ENCODE measurements at places on chromosomes 16 and 17. TPM values are rescaled to one million over a fixed set of nuclear protein-coding genes. Genes with fewer than 3 reads are reported as not detected.
A peak's percentile ranks its signal among the peaks of the same experiment; 100 is the strongest.

Gene EME2
- 7.2 TPM for polyA plus RNA-seq

Gene ZNF624
- polyA plus RNA-seq: 6.4 TPM

Gene LITAFD
- polyA plus RNA-seq: not detected

Gene C16orf89
- polyA plus RNA-seq: 1.3 TPM

Gene ADAP2
- polyA plus RNA-seq: 10.1 TPM

Gene OXLD1
- 12.0 TPM for polyA plus RNA-seq

Gene FNDC8
- polyA plus RNA-seq: not detected

Gene KCNG4
- polyA plus RNA-seq: 0.06 TPM

DNA sequence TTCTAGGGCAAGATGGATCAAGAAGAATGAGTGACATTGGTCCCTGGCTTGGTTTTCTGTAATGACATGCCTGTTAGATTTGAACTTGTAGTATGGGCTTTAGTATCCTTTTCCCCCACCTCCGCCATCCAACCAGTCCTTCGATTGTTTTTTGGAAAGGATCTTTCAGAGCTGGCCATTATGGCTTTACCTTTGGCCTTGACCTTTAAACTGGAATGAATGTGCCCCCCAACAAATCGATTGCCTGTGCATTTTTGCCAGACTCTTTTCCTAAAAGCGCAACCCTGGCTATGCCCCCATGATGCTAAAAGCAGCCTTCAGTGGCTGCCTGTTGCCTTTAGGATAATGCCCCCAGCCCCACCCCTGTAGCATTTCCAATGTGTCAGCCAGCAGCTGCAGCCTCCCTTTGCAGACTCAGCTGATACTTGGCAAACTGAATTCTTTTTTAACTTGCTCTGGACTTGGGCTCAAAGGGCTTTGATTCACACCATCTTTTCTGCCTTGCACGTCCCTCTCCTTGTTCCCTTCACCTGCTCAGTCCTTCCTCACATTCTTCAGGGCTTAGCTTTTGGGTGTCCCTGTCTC is 4.0 kb downstream of the GPRC5C start:
- no peak for DNase-seq

DNA sequence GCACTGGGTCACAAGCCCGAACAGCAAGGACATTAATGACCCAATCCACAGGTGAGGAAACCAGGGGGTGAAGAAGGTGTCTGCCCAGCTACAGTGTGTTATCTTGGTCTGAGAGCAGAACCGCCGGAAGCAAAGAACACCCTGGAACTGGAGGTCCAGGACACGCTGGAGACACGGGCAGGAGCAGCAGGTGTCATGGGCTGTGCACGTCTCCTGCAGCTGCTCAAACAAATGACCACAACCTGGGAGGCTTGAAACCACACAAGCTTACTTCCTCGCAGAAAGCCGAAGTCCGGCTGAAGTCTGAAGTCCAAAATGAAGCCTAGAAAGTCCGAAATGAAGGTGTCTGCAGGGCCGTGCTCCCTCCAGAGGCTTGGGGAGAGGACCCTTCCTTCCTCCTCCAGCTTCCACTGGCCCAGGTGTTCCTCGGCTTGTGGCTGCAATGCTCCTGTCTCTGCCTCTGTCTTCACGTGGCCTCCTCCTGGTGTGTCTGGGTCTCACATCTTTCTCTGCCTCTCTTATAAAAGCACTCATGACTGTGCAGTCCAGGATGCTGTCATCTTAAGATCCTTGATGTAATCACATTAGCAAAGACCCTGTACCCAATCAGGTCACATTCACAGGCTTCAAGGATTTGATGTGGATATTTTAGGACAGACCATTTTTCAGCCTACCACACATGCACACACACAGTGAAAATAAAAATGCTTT is 351.2 kb downstream of the C16orf95 start:
- DNase-seq: no peak

GRCh38 chr17:40909351-40909750 is 24.3 kb upstream of the KRT20 start:
- peak; percentile 75 for DNase-seq

GRCh38 chr17:77546772-77547241 is 406.0 kb downstream of the SEC14L1 start:
- DNase-seq: no peak

GRCh38 chr17:78623541-78623940 is 46.3 kb upstream of the DNAH17 start:
- DNase-seq: no peak

DNA sequence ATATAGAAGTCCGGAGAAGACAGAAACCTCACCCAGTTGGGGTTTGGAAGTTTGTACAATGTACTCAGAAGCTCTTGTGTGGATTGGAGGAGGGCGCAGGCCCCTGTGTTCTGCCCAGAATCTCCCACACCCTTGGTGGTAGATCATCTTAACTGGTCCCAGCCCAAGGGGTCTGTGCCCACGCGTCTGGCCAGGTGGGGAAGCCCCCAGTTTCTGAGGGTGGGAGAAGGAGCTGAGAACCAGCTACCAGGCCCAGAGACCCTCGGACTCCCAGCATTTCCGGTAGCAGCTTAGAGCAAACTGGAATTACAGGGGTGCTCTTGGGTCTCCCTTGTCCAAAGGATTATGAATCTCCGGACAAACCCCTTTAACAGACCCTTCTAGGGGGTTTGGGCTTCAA is 2.3 kb upstream of the PPP1R9B start:
- no peak for DNase-seq

GRCh38 chr16:71254832-71255525 is 24.5 kb upstream of the HYDIN start:
- DNase-seq: peak; percentile 59

DNA sequence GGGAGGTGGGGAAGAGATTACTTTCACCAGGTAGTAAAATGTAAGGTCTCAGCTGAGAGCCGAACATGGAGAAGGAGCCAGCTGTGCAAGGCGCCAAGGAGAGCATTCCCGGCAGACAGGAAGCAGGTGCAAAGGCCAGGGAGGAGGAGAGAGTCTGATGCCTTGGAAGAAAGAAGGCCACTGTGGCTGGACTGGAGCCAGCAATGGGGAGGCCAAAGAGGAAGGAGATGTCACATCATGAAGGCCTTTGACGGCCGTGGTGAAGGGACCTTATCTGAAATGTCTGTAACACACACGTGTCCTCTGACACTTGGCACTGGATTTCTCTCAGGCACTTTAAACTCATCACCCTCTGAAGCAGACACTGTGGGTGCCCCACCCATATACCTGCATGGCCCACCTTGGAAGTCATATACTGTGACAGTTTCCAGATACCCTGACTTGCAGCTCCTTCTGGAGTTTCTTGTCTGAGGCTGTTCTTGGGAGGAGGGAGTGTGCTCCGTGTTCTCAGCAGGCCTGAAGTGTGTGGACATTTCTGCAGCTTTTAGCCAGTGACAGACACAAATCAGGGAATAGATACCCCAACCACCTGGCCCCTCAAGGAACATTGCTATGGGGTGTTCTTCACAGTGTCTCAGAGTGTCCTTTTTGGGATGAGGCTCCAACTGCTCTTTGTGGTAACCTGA is 1.9 kb upstream of the SLC5A2 start:
- DNase-seq: no peak

DNA sequence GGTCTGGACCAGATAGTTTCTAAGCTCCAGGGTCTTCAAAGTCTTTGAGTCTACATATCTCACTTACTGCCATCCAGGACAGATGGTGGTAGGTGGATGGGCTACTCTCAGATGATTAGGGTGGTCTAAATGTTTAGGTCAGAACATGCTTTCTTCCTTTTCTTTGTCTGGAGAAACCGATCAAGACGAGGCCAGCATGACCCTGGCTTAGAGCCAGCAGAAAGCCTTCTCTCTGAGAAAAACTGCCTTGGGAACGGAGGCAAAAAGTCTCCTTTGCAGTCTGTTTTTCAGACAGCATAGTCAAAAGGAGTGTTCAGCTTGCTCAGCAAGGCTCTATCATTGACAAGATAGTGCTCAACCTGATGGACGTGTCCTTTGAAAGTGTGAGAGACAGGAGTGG is 48.8 kb downstream of the SPACA3 start:
- DNase-seq: no peak

- DNase-seq: no peak
These were observed 18.4 kb downstream of the TOX3 start for GRCh38 chr16:52528393-52529065.

- DNase-seq: no peak
These were observed 7.6 kb upstream of the CMTR2 start for GRCh38 chr16:71296584-71297340.

- DNase-seq: no peak
These were observed 65.0 kb upstream of the CACNG5 start for GRCh38 chr17:66769911-66770310.

DNA sequence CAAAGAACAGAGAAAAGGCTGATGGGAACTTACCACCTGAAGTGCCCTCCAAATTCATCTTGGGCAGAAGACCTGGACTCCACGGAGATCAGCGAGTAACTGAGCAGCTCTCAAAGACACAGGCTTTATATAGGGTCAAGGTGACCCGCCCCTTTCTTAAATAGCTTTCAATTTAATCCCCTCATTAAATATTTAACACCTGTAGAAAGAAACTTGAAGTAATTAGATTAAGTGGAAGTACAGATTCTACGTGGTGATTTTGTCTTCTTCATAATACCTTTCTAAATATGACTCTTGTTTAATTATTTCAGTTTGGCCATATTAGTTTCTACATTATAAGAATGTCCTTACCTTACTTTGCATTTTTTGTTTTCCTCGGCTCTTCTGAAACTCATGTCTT is at the start of gene DUXB:
Gene DUXB, minus strand, starts transcription at position 101 of the 400 bp plus-strand sequence. Its CDS starts 43 bp downstream, at position 58.
- no peak for DNase-seq

DNA sequence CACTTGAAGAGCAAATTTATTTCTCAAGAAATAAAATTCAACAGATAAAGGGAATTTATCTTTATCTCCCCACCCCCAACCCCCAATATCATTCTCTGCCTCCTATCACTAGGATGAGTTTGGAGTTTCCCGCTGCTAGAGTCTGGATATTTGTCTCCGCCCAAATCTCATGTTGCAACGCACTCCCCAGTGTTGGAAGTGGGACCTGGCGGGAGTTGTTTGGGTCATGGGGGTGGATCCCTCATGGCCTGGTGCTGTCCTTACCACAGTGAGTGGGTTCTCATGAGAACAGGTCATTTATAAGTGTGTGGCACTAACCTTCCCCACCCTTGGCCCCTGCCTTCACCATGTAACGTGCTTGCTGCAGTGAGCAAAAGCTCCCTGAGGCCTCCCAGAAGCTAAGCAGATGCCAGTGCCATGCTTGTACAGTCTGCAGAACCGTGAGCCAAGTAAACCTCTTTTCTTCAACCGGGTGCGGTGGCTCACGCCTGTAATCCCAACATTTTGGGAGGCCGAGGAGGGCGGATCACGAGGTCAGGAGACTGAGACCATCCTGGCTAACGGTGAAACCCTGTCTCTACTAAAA is 6.5 kb downstream of the CEP20 start:
- DNase-seq: no peak

- peak; percentile 20 for DNase-seq
These were observed 218.8 kb downstream of the KATNIP start for GRCh38 chr16:27768651-27769272.

DNA sequence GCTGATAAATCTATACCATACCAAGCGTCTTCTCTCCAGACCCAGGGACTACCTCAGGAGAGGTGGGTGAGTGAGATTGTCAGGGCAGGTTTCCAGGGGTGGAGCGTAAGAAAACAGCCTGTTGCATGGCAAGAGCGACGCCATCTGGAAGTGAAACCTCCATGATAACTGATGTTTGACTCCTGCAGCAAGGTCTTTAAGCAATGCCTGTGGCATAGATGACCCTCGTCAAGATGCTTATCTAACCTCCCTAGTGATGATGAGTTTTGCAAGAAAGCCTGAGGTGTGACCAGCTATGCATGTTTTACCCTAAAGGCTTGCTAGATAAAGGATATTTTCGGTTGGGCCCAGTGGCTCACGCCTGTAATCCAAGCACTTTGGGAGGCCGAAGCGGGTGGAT is 71.6 kb downstream of the GSG1L start:
- no peak for DNase-seq

GRCh38 chr17:50620858-50621257 is 13.8 kb upstream of the ABCC3 start:
- DNase-seq: no peak

GRCh38 chr17:82457073-82457928 is 1.2 kb upstream of the NARF start:
- no peak for DNase-seq

GRCh38 chr16:62732092-62732491 is 695.9 kb upstream of the CDH8 start:
- DNase-seq: no peak

DNA sequence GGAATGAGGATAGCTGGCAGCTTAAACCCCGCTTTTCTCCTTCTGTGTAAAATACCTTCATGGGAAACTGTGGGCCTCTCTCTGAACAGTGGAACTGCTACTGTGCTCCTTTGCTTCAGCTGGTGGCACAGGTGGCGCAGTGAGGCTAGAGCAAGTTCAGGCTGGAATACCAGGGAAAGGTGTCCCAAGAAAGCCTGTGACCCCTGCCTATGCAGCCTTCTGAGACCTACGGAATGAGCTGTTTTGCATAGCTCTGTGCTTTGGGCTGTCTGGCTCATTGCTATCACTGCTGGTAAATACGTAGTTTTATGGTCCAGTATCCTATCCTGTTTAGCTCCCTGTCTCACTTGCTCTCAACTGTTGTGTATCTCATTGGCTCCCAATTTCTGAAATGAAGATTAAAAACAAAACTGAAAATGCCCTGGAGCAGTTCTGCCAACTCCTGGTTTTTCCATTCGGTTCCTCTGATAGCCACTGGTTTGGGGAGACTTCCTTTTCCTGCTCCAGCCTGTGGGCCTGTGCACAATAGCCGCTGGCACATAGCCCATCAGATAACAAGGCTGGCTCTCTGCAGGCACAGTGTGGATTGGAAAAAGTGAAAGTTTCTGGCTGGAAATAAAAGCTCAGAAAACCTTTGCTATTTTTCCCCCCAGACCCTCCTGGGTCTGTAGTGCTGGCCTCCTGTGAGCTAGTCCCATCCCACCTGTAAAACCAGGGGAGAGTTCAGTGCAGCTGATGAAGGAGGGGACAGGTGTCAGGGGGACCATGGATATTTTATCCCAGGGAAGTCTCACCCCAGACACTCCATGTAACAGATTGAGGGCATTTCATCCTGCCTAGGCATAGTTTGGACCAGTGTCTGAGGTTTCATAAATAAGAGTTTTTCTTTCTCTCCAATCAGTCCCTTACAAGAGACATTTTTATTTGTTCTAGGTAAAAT is 24.0 kb downstream of the LIMD2 start:
- no peak for DNase-seq

DNA sequence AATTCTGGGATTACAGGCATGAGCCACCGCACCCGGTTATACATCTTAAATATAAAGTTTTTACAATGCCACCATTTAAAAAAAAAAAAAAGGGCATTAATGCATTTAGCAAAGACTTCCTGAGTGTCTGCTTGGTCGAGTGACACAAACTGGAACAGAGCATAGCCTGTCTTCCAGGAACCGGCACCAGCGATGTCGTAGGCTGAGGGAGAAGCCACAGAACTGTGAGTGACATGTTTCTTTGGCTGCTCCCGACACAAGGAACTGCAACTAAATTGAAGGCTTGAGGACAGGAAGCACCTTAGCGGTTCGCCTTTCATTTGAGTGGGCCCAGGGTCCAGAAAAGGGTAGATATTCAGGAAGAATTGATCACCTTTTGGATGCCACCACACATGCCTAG is 717.8 kb downstream of the MAF start:
- no peak for DNase-seq

GRCh38 chr17:17765359-17766076 is 71.3 kb downstream of the SREBF1 start:
- DNase-seq: no peak

Measured in hindlimb muscle (tissue), 1 donor.